Cardiac fibroblast (primary cell): ENCODE measurements at places on chromosomes 11 and 22.

GRCh38 chr22:42613872-42614301, 796 bp downstream of the POLDIP3 start:
- peak; percentile 50 for DNase-seq

DNA sequence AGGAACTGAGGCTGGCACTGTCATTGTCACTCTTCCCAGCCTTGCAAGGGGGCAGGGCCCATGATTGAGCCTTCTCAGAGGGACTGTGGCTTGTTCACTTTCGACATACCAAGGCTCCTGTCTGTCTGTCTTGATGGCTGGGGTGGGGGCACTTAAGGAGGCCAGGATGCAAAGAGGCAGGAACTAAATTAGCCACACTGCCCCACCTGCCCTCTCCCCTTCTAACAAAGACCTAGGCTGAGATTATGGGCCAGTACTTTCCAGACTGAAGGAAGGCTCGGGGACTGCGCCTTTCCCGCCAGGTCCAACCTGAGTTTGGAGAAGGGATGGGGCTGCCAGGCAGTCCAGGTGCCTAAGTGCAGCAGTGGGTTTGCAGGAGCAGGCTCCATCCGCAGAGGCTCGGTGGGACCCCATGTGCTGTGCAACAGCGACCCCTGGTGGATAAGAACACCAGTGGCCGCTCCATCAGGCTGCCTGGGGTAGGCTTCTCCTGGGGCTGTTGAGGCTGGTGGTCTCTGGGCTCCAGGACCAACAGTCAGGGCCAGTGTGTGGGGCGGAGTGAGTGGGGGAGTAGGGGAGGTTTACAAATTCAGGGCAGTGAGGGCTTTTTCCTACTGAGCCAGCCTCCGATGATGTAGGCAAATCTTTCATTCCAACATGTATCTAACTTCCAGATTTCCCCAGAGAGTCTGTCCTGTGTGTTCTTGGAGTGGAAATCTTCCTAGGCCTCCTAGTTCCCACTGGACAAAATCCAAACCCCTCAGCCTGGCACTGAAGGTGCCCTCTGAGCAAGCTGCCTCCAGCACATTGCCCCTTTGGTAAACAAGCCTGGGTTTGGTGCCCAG, 93.9 kb downstream of the INSC start:
- DNase-seq, result peak; percentile 73

- DNase-seq, result no peak
These were observed 320.5 kb downstream of the AASDHPPT start for GRCh38 chr11:106397787-106398501.

GRCh38 chr11:125451400-125452124, 44.5 kb downstream of the FEZ1 start:
- peak; percentile 61 for DNase-seq

GRCh38 chr11:1656061-1656441, 26.5 kb downstream of the KRTAP5-5 start:
- DNase-seq, result no peak

GRCh38 chr11:100735949-100736675, 49.0 kb downstream of the ARHGAP42 start:
- peak; percentile 38 for DNase-seq

GRCh38 chr22:18075720-18076497, 1.9 kb upstream of the PEX26 start:
- peak; percentile 96 for DNase-seq

GRCh38 chr11:133504906-133505305, 27.4 kb downstream of the OPCML start:
- DNase-seq, result no peak

DNA sequence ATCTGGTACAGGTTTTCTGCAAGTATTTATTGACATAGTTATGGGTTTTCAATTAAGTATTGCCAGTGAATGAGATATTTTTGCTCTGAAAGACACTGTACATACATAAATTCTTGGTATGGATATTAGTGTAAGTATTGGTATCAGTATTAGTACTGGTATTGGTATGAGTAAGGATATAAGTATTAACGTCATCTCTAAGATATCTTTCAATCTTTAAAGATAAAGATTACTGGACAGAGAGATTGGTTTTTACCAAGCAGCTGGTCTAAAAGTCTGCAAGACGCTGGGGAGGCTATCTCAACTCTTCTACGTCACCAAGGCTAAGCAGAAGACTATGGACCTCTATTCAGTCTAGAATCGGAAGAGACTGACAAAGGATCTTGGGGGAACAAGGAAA, 234.5 kb downstream of the NXPE2 start:
- no peak for DNase-seq

GRCh38 chr11:23875176-23875850, 621.5 kb upstream of the LUZP2 start:
- DNase-seq, result no peak

DNA sequence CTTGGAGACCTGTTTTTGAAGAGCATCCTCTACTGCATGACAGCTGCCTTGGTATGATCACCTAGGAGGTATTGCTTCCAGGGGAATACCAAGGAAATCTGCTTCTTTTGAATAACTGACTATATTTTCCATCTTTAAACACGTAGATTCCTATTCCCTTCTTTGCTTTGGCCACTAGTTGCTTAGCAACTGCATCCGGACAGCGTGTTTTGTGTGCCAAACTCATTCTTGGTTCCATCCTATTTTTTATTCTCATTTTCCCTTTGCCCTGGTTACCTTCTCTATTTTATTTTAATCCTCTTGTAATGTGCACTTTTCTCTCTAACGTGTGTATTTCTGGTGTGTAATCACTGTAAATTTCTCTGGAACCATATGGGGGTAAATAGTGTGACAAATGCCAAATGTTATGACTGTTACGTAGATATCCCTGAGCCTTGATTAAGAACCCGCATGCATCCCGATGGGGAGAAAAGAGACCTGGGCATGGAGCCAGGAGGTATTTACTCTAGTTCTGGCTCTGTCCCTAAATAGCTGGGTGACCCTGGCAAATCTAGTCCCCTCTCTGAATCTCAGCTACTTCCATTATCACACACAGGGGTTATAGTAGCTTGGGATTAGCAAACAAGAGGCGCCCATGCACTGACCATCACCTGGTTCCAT, 241.7 kb downstream of the MIAT start:
- DNase-seq, result no peak

DNA sequence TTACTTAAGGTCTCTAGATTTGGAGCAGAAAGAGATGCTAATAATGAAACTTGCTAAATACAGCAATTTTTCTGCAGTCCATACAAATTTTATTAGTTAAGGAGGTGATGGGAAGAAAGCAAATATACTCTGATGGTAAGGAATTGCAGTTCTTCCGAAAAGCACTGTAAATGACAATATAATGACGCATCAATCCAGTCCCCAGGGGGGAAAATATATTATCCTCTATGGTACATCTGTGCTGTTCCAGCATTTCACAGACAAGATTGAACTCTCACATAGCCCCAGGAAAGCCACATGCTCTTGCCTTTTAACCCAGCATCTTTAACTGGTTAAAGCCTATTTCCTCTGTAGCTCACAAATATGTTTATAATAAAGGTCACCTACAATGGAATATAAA, 416.6 kb upstream of the CCDC90B start:
- no peak for DNase-seq

DNA sequence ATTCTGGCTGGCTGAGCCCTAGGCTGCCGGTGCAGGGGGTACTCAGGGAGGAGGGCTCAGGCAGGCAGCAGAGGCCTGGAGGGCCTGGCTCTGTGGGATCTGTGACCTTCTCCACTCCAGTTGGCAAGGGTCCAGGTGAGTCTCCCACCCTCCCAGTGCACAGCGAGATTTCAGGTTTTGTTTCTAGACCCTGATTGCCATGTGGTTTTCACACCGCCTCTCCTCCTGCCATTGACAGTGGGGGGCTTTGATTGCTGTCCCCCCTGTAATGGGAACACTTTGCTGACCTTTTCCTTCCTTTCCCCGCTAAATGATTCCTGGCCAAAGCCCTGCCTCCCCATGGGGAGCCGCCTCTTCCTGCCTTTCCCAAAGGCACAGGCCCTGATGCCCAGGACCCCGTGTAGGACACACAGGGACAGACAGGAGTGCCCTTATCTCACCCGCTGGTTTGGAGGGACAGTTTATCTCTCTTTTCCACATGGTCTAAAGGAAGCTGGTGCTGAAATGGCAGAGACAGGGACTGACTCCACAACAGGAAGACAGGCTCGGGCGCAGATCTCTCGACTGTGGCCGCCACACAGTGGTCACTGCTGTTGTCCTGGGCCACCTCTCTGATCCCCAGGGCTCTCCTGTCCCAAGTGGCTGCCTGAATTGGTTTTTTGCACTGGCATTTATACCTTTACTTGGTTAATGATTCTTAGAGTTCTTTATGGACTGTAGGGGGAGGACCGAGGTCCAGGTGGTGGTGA, 43.4 kb downstream of the BCR start:
- no peak for DNase-seq

DNA sequence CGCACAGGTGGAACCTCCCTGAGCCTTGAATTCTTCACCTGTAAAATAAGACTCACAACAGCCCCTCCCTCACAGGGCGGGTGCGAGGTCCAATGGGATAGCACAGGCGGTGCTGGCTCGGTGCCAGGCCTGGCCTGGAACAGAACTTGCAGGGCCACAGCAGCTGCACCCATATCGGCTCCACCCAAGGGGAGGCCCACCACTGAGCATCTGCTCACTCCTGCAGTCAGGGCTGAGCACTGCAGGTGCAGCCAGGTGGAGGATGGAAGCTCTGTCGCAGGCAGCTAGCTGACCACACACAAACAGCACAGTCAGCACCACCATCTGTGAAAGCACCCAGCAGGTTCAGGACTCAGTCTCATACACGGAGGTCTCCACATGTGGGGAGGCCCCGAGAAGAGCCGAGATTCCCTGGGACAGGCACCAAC, 19.6 kb downstream of the VPS37C start:
- DNase-seq, result no peak

- DNase-seq, result peak; percentile 87
These were observed 49.1 kb upstream of the A4GALT start for GRCh38 chr22:42769574-42770447.

DNA sequence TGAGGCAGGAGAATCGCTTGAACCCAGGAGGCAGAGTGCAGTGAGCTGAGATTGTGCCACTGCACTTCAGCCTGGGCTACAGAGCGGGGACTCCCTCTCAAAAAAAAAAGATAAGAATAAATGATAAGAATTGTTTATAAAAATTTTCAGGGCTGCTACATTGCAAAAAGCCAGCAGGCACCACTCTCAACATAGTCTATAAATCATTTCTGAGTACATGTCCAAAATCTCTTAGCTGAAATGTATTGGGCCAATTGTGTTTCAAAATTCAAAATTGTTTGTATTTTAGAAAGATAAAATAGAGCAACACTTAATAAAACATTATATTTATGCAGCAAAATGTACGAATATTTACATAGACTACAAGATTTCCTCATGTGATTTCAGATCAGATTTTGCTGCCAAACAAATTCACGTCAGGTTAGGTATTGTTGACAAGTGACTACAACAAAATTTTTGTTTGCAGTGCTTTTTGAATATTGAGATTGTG, 13.9 kb downstream of the PGR start:
- no peak for DNase-seq

GRCh38 chr11:75474240-75474639, 41.2 kb upstream of the KLHL35 start:
- DNase-seq, result peak; percentile 14

DNA sequence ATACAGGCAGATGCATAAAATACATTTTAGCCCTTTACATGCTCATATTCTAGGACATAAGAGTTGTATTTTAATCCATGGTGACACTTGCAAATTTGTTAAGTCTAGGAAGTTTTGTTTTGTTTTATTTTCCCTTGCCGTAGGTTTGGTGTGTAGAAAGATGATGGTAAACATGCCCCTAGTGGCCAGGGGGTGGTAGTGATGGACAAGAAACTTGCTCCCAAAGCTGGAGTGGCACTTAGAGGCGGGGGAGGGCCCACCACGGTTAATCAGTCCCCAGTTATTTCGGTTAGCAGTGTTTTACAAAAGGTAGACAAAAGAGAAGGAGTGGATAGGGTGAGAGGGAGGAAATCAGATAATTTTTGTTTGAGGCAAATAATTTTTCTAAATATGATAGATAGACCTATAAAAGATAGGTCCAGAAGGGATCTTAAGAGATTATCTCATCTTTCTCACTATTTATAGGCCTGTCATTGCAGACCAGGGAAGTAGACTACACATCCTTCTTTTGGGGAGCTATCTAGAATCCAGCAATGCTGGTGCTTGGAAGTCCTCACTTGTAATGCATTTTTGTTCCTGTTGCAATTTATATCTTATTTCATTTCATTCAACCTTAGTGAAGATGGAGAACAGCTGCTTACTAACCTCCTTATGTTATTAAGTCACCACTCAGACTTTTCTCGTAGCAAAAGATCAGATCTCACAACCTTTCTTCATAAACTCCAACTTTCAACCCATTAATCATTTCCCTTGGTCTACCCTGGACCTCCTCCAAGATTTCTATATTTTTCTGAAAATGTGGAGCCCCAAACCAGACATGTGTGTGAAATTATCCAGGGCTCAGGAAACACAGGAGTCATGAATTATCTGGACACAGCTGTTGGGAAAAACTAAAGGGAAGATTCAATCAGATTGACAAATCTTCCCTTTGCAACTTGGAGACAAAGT, 5.9 kb upstream of the BDNF start:
- DNase-seq, result peak; percentile 47

DNA sequence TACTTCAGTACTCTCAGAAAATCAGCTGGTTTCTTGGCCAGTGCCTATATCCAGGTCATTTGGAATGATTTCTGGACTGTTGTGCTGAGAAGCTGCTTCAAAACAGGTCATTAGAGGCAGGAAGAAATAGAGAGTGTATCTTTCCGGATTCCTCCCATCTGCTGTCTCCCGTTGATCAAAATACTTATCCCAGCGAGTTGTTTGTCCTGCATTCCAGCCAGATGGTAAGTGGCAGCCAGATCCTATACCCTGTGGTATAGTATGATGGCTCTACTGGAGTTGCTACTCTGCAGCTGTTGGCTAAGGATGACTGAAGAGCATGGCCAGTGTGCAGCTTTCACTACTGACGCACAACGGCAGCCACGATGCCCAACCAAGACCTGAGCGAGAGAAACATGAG, 560.9 kb upstream of the ANO5 start:
- DNase-seq, result no peak

- no peak for DNase-seq
These were observed 6.9 kb upstream of the EFCAB6 start for GRCh38 chr22:43818981-43819380.
